ENCODE measurements at places on chromosomes 6 and 20. TPM values are rescaled to one million over a fixed set of nuclear protein-coding genes. Genes with fewer than 3 reads are reported as not detected.

Gene PXDC1
- total RNA-seq: not detected

DNA sequence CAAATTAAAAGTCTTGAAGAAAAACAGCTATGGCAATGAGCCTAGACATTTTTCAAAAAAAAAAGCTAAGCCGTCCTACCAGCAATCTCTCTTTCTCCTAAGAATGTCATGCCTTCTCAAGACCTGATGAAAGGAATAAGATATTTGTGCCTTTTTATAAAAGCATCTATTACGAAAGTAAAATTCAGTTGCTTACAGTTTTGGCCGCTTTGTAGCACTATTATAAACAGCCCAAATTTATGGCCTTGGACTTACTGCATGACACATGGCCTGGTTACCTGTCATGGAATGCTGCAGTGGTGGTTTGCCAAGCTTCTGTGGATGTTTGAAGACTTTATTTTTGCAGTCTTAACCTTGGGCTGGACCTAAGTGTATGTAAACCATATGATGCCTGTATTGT is 22.2 kb upstream of the VAPB start:
- no peak for DNase-seq

Gene SLC22A7
- not detected for total RNA-seq

- DNase-seq: no peak
Measured at GRCh38 chr6:28953585-28954258, 29.9 kb upstream of the TRIM27 start.

DNA sequence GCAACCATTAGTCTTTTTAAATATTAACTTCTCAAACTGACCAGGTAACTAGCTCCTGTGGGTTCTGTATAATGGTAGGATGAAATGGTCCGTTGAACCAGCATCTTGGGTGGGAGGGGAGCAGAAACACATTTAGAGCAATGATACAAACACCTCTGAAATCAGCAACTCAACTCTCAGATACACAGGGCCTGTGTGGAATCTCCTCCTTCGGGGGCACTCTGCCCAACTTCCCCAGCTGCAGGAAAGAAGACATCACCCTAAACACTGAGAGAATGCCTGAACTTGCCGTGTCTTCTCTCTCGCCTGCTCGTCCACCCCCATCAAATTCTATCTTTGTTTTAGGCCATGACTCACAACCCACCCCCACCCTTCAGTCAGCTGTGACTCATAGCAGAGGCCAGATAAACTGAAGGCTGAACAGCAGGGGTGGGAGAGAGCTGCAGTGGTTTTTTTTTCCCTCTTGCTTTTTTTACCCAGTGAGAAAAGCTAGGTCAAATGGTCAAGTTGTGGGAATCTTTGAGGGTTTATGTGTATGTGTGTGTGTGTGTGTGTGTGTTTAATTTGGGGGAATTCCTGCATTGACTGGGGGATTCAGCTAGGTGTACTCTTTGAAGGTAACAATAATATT is 593.4 kb upstream of the JAG1 start:
- DNase-seq: no peak

GRCh38 chr6:33980176-33981175 is 165.4 kb downstream of the GRM4 start:
- no peak for DNase-seq

GRCh38 chr20:6122873-6123648 is at the start of gene FERMT1:
TSS of gene FERMT1 (minus strand) at chr20:6123030. CDS start at chr20:6119554, 3,476 bp downstream.
- DNase-seq: peak; percentile 22

Gene ULBP1
- 0.65 TPM for total RNA-seq

- no peak for DNase-seq
Measured at GRCh38 chr6:73497915-73498314, 22.9 kb downstream of the EEF1A1 start.

DNA sequence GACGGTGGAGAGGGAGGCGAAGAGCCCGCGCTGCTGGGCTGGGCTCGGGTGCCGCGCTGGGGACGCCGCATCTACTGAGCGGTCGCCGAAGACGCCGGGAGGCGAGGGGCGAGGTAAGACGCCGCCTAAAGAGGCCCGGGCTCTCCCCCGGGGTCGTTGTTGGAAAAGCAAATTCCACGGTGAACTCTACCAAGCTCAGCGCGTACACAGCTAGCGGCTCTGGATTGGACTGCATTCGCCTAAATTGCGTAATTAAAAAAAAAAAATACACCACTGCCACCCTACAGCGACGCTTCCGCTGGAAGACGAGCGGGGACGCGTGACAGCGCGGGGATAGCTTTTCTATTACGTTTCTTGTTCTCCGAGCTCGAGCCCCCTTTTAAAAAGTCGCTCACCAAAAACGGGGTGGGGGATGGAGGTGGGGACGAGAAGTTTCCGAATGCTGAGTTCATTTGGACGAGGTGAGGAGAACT is 92.0 kb upstream of the PRDM1 start:
- DNase-seq: peak; percentile 66

Gene SLC22A3
- total RNA-seq: not detected

DNA sequence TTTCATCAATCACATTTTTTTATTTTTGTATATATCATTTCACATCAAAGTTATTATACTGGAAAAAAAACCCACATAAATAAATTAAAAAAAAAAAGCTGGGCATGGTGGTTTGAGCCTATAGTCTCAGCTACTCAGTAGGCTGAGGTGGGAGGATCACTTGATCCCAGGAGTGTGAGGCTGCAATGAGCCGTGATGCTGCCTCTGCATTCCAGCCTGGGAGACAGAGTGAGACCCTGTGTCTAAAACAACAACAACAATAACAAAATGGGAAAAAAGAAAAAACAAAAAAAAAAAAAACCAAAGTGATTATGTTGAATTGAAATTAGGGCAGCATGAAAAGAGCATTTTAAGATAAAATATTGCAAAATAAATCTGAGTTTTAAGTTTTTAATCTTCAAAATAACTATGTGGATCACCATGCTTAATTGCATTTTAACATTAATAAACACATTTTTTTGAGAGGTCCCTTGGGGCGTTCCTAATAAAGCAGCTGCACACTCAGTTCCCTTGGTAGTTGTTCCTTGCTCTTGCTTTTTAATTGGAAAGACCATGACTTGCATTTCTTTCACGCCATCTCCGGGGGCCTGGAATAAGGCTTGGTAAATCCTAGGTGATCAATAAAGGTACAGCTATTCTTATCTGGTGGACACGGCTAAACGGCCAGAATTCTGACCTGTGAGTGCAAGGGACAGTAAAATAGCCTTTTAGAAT is 15.1 kb downstream of the NOX3 start:
- no peak for DNase-seq

DNA sequence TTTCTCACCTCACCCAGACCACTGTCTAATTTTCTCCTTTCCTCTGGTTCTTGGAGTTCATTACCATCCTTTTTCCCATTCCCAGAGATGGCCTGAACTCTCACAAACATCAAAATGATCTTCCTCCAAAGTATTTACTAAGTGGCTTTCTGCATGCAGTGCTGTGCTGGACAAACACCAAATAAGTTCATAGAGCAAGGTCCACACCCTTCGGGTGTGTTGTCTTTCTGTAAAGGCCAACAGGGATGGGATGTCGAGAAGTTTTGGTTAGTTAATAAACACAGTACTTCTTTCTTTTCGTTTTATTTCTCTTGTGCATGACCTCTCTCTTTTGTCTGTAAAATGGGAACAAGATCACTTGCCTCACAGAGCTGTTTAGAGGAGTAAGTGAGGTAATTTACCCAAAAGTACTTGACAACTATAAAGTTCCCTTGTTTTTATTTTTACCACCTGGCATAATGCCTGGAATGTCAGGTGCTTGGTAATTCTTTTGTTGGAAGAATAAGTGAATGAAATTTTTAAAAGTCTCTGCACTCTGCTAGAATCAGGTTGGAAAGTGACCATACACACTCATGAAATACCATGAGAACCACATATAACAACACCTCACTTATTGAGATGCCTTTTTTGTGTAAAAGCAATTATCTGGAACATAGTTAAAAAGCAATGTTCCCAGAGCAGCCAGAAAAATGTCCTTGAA is 22.8 kb upstream of the CCN6 start:
- no peak for DNase-seq

GRCh38 chr6:43035495-43036194 is 14.2 kb downstream of the RRP36 start:
- DNase-seq: no peak

- DNase-seq: no peak
Measured at GRCh38 chr6:73817253-73817652, 121.2 kb downstream of the CD109 start.

- DNase-seq: no peak
Measured at GRCh38 chr20:40630713-40631112, 58.3 kb downstream of the MAFB start.

- DNase-seq: peak; percentile 38
Measured at GRCh38 chr6:18260448-18261106, 3.8 kb downstream of the DEK start.

Gene DPPA5
- total RNA-seq: not detected

- no peak for DNase-seq
Measured at GRCh38 chr6:46925563-46926253, 4.0 kb upstream of the ADGRF5 start.

DNA sequence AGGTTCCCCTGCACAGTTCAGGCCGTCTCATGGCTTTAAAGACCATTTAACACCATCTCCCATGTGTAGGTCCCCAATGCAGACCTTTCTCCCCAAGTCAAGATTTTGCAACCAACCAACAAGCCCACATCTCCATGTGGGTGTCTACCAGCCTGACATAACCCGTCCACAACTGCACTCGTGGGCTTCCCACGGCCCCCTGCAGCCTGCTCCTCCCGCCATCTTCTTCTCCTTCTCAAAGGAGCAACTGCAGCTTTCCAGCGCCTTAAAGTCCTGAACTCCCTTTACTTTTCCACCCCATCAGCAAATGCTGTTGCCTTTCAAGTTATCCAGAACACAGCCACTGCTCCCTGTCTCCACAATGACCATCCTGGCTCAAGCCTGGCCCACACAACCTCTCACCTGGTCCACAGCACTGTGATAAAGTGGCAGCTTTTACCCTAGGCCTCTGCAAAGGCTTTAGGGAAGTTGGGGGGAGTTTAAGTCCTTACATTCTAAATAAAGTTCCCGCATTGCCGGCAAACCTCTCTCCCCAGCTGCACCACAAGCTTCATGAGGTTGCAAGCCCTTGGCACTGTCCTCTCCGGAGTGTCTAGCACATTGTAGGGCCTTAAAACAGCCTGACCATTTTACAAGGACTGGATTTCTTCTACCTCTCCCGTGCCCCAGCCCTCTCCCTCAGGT is 140.5 kb downstream of the PREX1 start:
- no peak for DNase-seq

Gene IL17F
- total RNA-seq: not detected

GRCh38 chr6:139577124-139577762 is 202.8 kb upstream of the CITED2 start:
- DNase-seq: no peak

DNA sequence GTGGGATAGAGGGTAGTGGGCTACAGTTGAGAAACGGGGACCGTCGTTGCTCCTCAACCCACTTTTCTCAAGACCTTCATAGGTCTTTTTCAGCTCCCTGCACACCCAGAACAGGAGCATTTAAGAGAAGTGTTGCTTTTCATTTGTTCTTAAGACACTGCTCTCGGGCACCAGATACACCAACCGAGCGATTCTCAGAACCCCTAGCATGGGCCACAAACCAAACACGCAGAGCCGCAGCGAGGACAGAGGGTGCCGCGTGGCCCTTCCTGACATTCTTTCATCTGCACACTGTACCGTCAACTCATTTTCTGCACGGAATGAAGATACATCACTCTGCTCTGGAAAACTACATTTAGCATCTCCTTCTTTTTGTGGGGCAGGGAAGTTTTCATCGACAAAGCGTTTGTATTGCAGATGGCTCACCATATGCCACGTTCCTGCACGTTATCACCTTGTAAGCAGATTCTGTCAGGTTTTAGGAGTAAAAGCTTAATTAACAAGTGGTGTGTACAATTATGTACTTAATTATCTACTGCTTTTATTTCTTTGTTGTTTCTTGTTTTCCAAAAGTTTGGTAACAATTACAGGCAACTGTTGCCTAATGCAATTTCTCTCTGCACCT is 70.4 kb upstream of the MLN start:
- no peak for DNase-seq

- no peak for DNase-seq
Measured at GRCh38 chr6:153623496-153623895, 415.5 kb upstream of the OPRM1 start.

DNA sequence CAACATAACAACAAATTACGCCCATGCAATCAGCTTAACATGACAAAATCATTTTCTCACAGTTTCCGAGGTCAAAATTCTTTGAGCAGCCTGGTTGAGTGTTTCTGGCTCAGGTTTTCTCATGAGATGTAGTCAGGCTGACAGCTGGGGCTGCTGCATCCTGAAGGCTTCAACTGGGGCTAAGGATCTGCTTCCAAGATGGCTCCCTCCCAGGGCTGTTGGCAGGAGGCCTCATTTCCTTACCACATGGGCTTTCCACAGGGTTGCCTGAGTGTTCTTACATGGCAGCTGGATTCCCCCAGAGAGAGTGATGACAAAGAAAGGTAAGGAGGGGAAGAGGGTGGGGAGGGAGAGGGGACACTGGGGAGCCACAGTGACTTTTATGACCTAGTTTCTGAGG is 63.1 kb upstream of the NNAT start:
- no peak for DNase-seq

Gene DEFB121
- not detected for total RNA-seq

Gene GJA10
- not detected for total RNA-seq

DNA sequence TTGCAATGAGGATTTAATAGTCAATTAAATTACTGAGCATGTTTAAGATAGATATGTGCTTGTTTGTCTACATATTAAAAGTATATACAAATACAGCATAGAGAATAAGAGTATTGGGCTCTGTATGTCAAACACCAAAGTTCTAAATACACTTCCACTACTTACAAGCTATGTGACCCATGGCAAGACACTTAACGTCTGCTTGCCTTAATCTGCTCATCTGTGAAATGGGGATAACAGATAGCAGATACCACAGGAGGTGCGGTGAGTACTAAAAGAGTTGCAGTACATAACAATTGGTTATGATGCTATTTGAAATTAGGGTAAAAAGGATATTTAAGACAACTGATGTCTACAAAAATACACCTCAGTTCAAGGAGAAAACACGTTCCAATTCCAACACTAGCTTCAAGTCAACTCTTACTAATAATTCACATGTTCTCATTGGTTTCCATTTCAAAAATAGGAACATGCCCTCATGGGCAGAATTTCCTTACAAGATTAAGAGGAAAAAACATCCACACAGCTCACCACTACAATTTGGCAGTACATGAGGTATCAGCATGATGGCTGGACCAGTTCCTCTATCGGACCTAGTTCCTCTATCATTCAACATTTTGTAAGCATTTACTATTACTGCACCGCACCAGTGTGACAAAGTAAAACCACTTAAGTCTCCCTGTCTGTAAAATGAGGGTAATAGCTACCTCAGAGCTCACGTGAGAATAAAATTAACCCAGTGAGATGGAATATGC is 101.1 kb downstream of the SMLR1 start:
- DNase-seq: no peak

Gene ANKRD66
- total RNA-seq: not detected

DNA sequence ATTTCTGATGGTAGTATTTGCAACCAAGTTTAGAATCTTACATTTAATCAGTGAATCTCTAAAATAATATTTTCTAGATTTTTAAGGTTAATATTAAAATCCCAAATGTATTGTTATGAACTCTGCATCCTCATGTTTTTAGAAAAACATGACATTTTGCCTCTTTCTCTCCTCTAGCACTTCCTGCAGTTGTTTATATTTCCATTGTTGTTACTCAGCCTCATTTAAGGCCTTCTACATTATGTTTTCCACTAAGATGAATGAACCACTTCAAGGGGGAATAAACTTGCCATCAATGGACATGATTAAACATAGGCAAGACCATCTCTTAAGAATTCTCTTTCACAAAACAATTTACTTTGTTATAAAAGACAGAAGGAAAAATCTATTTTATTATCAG is 333.5 kb upstream of the IRAK1BP1 start:
- no peak for DNase-seq

GRCh38 chr6:143782481-143782880 is 60.7 kb upstream of the LTV1 start:
- DNase-seq: no peak

All from activated CD8-positive, alpha-beta T cell treated with anti-CD3 and anti-CD28 coated beads, Interleukin-2, amount 10 ng/mL, durations not matched to agents 7 days and 5 days (primary cell).